ENCODE measurements at places on chromosomes 2 and 18.

DNA sequence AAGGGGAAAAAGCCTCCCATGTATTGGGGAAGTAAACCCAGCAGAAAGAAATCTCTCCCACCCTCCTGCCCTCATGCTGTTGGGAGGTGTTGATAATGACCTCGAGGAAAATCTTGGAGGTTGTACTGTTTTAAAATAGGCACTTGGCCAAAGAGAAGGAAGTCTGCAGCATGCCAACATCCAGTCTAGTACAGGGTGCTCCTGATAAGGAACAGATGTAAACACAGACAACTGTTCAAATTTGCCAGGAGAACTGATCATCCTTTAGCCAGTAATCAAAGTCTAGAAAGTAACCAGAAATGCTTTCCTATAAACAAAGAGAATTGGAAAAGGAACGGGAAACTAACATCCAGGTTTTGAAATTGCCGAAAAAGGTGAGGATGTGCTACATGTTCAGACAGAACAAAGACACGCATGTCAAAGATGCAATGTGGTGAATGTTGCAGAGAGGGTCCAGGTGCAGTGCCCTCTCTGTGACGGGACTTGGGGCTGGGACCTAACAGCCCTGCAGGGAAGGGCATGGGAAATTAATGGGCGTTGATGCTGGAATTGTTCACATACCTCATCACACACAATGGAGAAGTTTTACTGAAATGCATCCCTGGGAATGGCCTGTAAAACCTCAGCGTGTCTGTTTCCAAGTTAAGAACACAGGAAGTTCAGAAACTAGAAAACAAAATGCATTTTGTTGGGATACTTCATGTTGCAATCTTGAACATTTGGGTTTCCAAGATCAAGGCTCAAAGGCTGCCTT is 125.7 kb upstream of the RND3 start:
- no peak for DNase-seq

DNA sequence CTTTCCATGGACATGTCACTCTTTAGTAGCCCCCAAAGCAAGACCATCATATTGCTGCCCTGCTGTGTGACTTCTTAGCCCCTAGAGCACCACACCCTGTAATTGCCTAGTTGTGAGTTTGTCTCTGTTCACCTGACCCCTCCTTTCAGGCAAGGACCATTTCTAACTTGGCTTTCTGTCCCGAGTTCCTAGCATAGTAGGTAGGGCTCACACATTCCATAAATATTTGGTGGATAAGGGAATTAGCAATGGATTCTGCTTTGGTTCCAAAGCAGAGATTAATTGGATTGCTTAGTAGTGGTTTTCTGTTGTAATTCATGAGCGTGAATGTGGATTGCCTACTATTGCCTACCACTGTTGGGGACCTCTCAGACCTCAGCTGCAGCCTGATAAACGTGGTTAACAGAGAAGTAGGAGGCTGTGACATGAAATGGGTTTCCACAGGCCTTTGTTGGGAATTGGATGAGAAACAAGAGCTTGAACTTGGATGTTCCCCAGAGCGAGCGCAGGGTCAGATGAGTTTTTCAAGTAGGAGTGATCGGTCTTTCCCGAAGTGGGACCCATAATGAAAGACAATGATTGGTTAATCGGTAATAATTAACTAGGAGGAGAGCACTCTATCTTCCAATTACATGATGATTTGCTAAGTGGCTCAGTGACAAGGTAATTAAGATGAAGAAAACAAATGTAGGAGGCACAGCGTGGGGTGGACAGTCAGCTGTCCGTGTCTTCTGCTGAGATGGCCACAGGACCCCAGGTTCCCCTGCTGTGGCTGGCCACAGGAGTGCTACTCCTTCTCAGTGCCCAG is 13.4 kb upstream of the UGT1A1 start:
- DNase-seq: no peak

GRCh38 chr2:105883911-105884694 is 139.4 kb downstream of the NCK2 start:
- DNase-seq: no peak

- DNase-seq: no peak
These were observed 43.0 kb downstream of the MALT1 start for GRCh38 chr18:58714259-58714658.

DNA sequence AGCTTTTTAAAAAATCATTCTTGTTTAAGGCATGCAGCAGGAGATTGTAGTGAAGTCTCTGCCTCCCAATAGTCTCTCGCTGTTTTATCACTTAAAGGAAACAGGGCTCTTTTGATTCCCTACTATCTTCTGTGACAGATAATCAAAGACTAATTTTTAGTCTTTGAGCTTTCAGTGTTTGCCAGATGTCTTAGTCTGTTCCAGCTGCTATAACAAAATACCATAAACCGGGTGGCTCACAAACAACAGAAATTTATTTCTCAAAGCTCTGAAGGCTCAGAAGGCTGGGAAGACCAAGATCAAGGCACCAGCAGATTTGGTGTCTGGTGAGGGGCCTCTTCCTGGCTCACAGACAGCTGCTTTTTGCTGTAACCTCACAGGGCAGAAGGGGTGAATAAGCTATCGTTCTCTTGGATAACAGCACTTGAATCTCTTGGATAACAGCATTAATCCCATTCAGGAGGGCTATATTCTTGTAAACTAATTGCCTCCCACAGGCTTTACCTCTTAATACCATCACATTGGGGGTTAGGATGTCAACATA is 37.8 kb upstream of the STAT4 start:
- no peak for DNase-seq
